ENCODE measurements at places on chromosomes 6 and 20. TPM values are rescaled to one million over a fixed set of nuclear protein-coding genes. Genes with fewer than 3 reads are reported as not detected.

GRCh38 chr6:144285798-144286502 is 815 bp downstream of the UTRN start:
- peak overlapping the region; percentile 87 for H3K27ac ChIP-seq
- DNase-seq = peak; percentile 52
- no peaks in the 10 kb centered on the region for H3K27me3 ChIP-seq
- peaks cover 24% of the 10 kb centered on the region for H3K4me1 ChIP-seq

GRCh38 chr6:71254323-71254722 is 34.3 kb upstream of the OGFRL1 start:
- no peaks in the 10 kb centered on the region for H3K27me3 ChIP-seq
- H3K4me1 ChIP-seq = peaks cover 17% of the 10 kb centered on the region
- DNase-seq = no peak
- H3K4me3 ChIP-seq = no peak overlapping the region
- H3K27ac ChIP-seq = no peak overlapping the region

- H3K36me3 ChIP-seq = no peaks in the 10 kb centered on the region
- peaks cover 15% of the 10 kb centered on the region for H3K4me1 ChIP-seq
Observed at GRCh38 chr20:39112178-39112743, 150.1 kb downstream of the DHX35 start.

- no peaks in the 10 kb centered on the region for H3K4me1 ChIP-seq
- H3K27me3 ChIP-seq = no peaks in the 10 kb centered on the region
- DNase-seq = no peak
- no peak overlapping the region for H3K4me3 ChIP-seq
Observed at GRCh38 chr6:49649988-49650387, 13.3 kb upstream of the RHAG start.

DNA sequence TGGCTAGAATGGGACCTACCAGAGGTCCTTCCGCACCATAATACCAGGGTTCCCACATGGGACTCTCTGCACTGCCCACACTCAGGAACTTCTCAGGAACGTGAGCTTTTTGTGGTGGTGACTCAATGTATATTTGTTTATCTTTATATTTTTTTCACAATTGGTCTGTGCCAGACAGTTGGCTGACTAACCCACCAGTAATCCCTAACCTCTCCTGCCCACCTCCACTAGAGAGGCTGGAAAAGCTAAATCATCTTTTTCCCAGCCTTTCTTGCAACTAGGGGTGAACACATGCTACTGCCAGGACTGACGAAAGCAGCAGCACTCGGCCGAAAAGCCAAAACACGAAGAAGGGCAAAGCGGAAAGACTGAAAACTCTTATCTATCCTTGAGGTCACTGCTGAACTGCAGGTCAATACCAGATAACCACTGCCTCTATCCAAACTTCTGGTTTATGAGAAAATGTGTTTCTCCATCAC is 112.9 kb downstream of the TRERF1 start:
- H3K36me3 ChIP-seq = no peaks in the 10 kb centered on the region
- H3K27ac ChIP-seq = peak overlapping the region; percentile 93
- DNase-seq = peak; percentile 97
- peaks cover 39% of the 10 kb centered on the region for H3K4me1 ChIP-seq
- peak overlapping the region; percentile 15 for H3K4me3 ChIP-seq

GRCh38 chr6:106241498-106241897 is 84.1 kb downstream of the ATG5 start:
- H3K27ac ChIP-seq = no peak overlapping the region
- H3K4me1 ChIP-seq = no peaks in the 10 kb centered on the region
- H3K27me3 ChIP-seq = no peaks in the 10 kb centered on the region
- DNase-seq = no peak

DNA sequence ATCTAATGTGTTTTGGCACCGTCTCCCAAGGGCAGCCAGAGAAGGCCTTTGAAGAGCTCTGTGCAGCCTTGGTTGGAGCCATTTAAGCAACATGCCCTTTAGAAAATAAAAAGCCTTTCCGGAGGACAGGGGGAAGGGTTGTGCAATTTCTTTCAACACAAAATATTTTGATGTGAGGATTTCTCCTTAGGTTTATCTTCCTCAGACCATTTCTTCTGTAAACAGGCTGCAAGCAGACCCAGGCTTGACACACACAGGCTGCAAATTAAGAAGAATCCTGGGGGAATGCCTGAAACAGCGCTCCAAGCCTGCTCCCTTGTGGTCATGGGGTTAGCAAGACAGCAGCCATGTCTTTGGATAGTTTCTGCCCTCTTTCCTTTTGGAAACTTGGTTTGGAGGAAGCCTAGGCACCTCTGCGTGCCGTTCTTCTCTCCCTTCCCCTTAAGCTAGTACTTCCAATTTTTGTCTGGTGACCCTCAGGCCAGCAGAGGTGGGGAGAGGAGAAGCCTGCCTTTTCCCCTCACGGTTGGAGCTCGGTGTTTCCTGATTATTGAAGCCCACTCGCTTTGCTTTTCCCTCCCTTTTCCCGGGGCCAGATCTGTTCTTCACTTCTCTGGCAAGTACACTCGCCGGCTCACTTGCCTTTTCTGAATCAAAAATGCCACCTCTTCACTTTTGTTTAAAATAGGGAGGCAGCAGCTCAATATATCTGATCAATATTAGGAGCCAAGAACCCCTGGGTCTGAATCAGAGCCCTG is 39.6 kb upstream of the NOX3 start:
- H3K36me3 ChIP-seq = peaks cover 6% of the 10 kb centered on the region
- H3K27ac ChIP-seq = peak overlapping the region; percentile 84
- DNase-seq = no peak
- H3K27me3 ChIP-seq = no peaks in the 10 kb centered on the region
- peaks cover 35% of the 10 kb centered on the region for H3K4me1 ChIP-seq

- DNase-seq = no peak
- peaks cover 21% of the 10 kb centered on the region for H3K36me3 ChIP-seq
- no peak overlapping the region for H3K27ac ChIP-seq
- H3K4me1 ChIP-seq = no peaks in the 10 kb centered on the region
- no peak overlapping the region for H3K4me3 ChIP-seq
Observed at GRCh38 chr20:4179545-4179944, 164.2 kb upstream of the RNF24 start.

DNA sequence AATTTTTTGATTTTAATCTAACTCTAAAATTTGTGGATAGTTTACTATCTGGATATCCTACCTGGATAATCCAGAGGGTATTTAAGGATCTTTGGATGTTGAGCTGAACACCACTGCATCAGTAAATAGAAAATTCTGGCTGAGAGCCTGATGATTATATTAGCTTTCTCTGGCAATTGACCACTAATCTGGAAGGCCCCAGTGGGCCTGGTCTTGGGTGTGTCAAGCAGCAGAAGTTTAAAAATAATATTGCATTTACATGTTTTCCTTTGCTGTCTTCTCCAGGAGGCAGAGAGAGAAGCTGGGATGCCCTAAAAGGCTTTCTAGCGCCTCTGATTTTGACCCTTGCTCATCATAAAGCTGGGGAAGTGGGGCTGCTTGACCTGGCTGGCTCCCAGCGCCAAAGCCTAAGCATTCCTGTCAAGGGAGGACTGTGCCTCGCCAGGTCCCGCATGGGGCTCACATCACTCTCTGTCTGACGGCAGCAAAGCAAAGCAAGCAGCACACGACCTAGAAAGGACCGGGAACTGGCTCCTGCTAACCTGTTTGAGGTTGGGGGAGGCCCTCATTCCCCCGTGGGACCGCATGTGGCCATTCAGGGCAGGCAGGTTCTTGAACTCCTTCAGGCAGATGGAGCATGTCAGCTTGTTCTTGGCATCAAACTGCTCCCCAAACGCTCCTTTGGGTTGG is 46.6 kb upstream of the MRPS10 start:
- H3K27me3 ChIP-seq = no peaks in the 10 kb centered on the region
- H3K36me3 ChIP-seq = 0 out of 2 replicates have a peak, but pooled peaks cover 6% of the 10 kb centered on the region
- H3K4me3 ChIP-seq = no peak overlapping the region
- DNase-seq = no peak

AHCY gene
- total RNA-seq = 247 TPM
